Daoy (cell line): ENCODE measurements at places on chromosomes 7 and 10. TPM values are rescaled to one million over a fixed set of nuclear protein-coding genes. Genes with fewer than 3 reads are reported as not detected.

FGF8 gene
- not detected in 2 replicates for total RNA-seq

CCDC146 gene
- total RNA-seq: 0.12 and 0.34 TPM in 2 replicates

DPP6 gene
- total RNA-seq: 0.24 and 0.91 TPM in 2 replicates

GRID1 gene
- total RNA-seq: not detected in 2 replicates

DNA sequence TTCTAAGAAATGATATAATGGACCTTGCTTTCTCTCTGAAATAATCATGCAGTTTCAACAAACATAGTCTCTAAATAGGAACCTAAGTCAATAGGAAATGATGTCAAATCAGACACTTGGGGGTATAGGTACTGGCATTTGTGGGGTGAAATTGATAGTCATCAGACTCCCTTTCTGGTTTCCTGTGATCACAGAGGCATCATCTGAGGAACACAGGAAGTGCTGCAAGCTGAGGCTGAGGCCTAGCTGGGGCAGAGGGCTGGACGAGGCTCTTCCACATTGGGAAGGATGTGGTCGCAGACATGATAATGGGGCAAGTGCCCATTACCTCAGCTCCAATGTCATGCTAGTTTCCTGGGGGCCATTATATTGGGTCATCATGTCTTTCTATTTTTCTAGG is 33.5 kb upstream of the TARP start:
- DNase-seq: no peak
